ENCODE measurements at places on chromosomes 1 and 21.

DNA sequence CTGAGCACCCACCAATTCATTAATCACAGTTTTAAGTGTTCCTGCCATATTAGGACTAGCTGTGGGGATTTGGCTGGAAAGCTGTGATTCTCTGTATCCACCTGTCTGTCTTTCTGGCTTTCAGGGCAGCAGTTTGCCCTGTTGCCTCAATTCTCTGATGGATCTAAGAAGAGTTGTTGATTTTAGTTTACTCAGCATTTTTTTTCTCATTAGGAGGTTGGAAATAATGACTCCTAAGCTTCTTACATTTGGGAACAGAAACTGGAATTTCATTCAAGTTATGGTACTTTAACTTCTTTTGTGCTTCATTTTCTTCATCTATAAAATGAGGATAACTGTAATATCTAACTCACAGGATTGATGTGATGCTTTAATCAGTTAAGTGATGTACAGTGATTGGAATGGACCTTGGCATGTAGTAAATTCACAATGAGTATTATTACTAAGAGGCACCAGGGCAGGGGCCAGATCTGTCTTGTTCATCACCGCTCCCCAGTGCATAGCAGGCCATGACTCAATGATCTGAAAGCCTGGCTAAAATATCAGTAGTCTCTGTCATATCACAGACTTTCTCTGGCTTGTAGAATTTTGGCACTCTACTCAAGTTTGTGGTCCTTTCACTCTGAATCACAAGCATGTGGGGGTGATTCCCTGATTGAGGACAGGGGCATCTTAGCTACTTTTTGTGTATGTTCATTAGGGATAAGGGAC, 51.4 kb upstream of the GREM2 start:
- peak; percentile 75 for DNase-seq

DNA sequence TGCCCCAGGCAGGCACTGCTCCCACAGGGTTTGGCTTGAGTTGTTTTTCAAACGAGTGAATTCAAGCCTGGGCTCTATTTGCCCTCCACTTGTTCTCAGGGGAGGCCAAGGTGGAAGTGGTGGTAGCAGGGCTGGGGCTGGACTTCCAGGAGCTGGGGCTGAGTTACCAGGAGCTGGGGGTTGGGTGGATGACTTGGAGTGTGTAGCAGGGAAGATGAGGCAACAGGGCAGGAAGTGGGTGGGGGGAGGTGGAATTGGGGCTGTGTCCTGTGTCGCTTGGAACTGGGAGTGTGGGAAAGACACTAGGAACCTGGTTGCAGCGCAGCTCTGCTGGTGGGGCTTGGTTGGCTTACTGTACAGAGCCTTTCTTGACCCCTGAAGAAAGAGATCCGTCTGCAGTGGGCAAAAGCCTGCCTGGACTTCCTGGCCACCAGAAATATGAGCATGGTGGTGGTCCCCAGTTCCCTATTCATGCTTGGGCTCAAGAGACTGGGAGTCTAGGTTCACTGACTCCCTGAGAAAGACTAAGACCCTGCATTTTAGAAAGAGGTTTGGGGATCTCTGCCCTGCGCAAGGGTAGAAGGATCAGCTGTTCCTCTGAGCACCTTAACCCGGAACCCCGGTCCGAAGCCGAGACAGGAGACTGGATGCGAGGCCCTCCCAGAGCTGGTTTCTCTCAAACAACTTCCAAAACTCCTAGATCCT, 3.1 kb downstream of the TFAP2E start:
- DNase-seq, result no peak

DNA sequence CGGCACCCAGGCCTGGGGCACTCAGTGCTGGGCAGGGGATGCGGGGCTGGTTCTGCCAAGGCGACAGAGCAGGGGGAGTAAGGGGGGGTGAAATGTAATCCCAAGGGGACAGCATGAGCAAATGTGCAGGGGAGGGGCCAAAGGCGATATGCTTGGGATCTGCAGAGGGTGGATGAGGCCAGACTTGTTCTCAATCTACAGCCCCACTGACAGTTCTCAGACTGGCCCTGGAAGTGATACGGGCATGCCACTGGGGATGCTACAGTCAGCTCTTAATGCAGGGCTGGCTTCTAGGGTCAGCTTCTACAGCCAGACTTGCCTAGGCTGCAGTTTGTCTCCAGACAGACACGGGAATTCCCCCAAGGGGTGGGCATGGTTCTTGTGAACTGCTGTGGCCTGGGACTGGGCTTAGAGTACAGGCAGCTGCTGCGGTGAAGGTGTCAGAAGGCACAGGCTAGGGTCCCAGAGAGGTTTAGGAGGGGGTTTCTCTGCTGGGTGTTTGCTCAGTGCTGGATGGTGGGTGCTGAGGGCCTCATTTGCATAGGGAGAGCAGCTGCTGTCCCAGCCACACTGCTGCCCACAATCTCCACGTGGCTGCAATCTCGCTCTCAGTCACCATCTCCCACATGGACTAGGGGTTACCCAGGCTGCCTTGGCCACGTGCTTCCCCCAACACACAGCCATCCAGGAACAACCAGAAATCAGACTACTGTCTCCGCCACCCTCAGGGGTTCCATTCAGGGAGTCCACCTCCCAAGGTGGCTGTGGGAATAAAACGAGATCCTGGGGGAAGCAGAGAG, 190.1 kb downstream of the HIVEP3 start:
- no peak for DNase-seq

- no peak for DNase-seq
These were observed 2.0 kb downstream of the GFI1 start for GRCh38 chr1:92484472-92485380.

- peak; percentile 57 for DNase-seq
These were observed 13.4 kb upstream of the HMCN1 start for GRCh38 chr1:185720633-185721272.

GRCh38 chr1:243475966-243476365, 220.1 kb downstream of the SDCCAG8 start:
- peak; percentile 59 for DNase-seq

DNA sequence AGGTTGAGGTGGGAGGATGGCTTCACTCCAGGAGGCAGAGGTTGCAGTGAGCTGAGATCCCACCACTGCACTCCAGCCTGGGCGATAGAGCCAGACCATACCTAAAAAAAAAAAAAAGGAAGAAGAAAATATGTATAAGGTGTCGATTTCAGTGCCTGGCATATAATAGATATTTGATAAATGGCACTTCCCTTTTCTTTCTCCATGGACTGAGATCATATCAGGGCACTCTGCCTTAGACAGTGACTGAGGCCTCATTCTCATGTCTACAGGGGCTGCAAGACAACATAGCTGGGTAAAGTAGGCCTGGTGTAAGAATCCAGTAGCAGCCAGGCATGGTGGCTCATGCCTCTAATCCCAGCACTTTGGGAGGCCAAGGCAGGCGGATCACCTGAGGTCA, 21.2 kb downstream of the PCAT6 start:
- no peak for DNase-seq

- no peak for DNase-seq
These were observed 12.4 kb downstream of the FYB2 start for GRCh38 chr1:56806804-56807203.

DNA sequence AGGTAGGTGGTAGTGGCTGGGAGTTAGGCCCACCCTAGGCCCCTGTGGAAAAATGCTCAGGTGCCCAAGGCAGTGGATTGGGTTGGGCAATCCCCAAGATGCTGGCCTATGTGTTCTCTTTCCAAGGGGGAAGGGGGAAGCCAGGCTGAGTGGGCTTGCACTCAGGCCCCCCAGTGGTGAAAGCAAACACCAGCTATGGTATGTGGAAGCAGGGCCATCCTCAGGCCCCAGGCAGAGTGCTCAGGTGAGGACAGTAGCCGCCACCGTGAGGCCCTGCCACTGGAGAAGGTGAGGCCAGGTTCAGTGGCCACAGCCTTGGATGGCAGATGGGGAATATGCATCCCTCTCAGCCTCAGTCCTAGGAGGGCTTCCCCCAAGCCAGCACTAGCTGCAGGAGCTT, 11.8 kb downstream of the LY9 start:
- no peak for DNase-seq

DNA sequence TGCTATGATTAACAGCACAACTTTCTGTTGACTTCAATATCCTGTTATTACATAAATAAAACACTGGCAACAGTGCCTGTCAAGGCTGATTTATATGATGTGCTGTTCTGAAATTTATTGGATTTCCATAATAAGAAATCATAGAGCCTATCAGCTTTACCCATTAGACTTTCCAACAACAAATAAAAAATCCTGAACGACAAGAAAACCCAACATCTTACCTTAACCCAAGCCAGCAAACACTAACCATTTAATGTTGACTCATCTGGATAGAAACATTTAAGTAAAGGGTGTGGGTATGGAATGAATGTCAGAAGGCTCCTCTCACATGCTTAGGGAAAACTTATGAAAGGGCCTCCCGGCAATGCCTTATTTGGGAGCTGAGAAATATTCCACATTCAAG, 165.1 kb downstream of the SLC45A1 start:
- peak; percentile 53 for DNase-seq

- no peak for DNase-seq
These were observed 679.4 kb upstream of the ADGRL2 start for GRCh38 chr1:81121306-81121705.

DNA sequence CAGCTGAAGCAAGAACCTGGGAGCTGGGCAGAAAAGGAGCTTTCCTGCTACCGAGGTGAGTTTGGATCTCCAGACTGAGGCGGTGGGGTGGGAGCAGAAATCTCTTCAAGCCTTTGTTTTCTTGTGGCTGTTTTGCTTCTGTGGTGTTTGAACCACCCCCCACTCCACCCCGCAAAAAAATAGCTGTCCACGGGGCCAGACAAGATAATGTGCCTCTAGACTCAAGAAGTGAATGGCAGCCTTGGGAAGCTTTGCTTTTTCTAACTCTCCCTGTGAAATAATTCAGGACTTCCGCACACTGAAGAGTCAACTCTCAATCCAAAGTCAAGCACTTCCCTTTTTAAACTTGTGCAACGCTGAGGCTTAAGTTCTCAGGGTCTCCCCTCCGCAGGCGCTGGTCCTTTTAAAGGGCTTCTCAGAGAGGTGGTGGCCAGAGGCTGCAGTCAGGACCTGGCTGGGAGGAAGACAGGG, 159.6 kb upstream of the COA6 start:
- DNase-seq, result no peak

- no peak for DNase-seq
These were observed 486.7 kb upstream of the ZP4 start for GRCh38 chr1:238377280-238377919.

DNA sequence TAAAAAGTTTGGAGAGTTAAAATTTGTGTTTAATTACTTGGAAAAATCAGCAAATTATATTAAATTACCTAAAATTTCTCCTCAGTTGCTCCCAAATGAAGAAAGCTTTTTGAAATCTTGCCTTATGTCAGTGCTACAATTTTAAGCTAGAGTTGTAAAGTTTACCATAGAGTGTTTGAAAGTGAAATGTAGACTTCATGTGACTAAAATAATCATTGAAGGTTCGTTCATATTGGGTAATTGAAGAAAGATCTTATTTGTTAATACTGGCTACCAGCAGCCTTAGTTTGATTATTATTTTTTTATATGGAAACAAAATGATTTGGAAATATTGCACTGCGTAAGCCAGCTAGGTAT, 4.4 kb downstream of the DYRK1A start:
- no peak for DNase-seq

DNA sequence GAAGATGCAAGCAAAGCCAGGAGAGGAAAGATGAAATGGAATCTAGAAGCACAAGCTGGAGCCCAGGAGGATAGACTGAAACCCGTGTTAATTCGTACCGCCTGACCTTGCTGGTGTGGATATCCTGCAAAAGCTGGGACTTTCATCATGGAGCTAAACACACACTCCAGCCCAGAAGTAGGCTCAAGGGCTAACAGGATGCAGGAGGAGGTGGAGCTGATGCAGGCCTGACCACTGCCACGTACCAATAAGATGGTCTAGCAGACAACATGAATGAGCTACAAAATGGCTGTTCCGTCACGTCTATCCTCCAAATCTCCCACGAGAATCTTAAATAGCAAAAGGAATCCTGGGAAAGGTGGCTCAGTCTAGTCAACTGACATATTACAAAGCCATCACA, 270.3 kb downstream of the SDCCAG8 start:
- no peak for DNase-seq

- peak; percentile 18 for DNase-seq
These were observed 10.2 kb downstream of the RPS6KA1 start for GRCh38 chr1:26539722-26540121.

DNA sequence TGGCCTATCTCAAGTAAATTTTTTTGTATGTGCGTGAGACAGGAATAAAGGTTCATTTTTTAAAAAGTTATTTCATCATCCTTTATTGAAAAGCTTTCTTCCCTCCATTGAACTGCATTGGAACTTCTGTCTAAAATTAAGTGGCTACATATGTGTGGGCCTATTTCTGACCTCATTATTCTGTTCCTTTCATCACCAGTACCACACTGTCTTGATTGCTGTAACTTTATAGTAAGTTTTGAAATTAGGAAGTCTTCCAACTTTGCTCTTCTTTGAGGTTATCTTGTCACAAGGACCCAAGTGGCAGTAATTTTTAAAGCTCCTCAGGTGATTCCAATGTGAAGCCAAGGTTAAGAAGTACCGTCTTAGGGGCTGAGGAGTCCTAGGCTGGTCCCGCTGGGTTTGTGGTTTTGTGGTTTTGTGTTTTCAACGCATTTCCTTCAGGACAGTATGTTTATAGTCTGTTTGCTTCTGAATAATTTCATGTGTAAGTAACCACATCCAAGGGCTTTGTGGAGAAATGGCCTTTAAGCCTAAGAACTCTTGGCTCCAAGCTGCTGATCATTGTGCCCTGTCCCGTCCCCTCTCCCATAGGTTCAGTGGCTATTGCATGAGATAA, 12.4 kb upstream of the SCAF4 start:
- DNase-seq, result peak; percentile 36

DNA sequence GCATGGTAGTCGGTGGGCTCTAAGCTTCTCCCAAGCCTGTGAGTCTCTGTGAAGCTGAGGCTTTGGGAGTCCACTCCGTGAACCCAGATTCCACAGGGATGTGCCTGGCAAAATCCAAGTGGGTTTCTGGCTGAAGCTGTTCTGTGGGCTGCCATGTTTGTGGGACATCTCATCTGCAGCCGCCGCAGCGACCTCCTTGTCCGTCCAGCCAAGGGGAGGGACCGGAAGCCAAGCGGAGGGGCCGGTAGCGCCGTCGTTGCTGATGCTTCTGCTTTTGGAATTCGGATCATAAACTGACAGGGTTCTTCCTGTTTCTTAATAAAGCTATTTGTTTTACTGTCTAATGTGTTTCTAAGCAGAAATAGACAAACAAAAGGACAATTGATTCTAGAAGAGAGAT, 13.3 kb downstream of the KIF26B start:
- no peak for DNase-seq

GRCh38 chr21:35256468-35256988, 207.4 kb upstream of the RUNX1 start:
- peak; percentile 100 for DNase-seq

DNA sequence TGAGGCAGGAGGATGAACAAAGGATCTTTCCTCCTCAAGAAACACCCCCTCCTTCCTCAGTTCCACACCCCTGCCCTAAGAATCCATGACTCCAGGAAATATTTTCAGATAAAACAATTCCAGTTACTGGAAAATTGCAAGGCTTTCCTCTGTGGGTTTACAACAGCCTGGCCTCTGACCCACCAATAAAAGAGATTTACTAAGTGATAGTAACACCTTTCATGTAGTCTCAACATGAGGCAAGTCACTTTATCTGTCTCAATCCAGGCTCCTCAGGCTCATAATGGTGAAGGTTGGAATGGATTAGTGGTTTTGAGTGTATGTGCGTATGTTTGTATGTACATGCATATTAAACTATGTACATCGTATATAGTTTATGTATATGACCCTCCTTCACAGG, 71.4 kb upstream of the PPP2R5A start:
- DNase-seq, result no peak

- DNase-seq, result no peak
These were observed 369.1 kb downstream of the SIPA1L2 start for GRCh38 chr1:232260861-232261260.

Measured in iris pigment epithelial cell (primary cell).